ENCODE measurements at places on chromosomes 16 and 17. TPM values are rescaled to one million over a fixed set of nuclear protein-coding genes. Genes with fewer than 3 reads are reported as not detected.

- DNase-seq, result no peak
- H3K4me3 ChIP-seq, result no peak overlapping the region
- no peaks in the 10 kb centered on the region for H3K27me3 ChIP-seq
Observed at GRCh38 chr17:31058976-31059375, 35.8 kb upstream of the NF1 start.

DNA sequence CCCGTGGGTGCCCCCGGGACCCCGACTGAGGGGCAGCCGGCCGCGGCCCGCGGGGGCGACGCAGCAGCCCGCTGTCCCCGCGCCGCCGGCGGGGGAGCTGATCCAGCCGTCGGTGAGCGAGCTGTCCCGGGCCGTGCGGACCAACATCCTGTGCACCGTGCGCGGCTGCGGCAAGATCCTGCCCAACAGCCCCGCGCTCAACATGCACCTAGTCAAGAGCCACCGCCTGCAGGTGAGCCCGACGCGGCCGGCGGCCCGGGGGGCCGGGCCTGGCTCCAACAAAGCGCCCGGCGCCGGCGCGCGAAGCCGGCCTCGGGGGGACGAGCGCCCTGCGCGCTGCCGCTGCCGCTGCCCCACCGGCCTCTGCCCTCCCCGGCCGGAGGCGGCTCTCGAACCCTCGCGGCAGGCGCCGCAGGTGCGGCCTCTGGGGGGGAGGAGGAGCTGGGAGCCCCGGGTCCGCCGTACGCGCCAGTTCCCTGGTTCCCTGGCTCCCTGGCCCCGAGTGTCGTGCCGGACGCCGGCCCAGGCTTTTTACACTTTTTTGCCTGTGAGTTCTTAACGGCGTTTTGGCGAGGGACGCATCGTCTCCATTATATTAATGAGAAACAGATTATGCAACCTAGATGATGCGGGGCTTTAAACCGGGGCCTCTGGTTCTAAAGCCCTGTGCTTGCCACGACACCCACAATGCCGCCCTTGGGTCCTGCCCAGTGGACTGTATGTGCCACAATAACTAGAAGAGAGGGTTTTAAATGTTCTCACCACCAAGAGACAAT, 521 bp downstream of the ATMIN start:
- peak; percentile 40 for DNase-seq
- H3K4me3 ChIP-seq, result peak overlapping the region; percentile 69
- H3K36me3 ChIP-seq, result peaks cover 5% of the 10 kb centered on the region
- H3K27me3 ChIP-seq, result no peaks in the 10 kb centered on the region
- peak overlapping the region; percentile 61 for H3K27ac ChIP-seq

GRCh38 chr16:84577034-84577803, 40.7 kb downstream of the COTL1 start:
- H3K4me3 ChIP-seq, result no peak overlapping the region
- no peaks in the 10 kb centered on the region for H3K27me3 ChIP-seq
- no peak for DNase-seq
- H3K36me3 ChIP-seq, result peaks cover 9% of the 10 kb centered on the region

- H3K36me3 ChIP-seq, result no peaks in the 10 kb centered on the region
- no peak overlapping the region for H3K4me3 ChIP-seq
- no peak for DNase-seq
- H3K4me1 ChIP-seq, result no peaks in the 10 kb centered on the region
Observed at GRCh38 chr17:52227926-52228325, 69.4 kb upstream of the CA10 start.

GRCh38 chr16:1431497-1432270, 806 bp downstream of the PERCC1 start:
- no peak for DNase-seq
- H3K4me3 ChIP-seq, result no peak overlapping the region
- no peaks in the 10 kb centered on the region for H3K36me3 ChIP-seq
- H3K27ac ChIP-seq, result no peak overlapping the region

DNA sequence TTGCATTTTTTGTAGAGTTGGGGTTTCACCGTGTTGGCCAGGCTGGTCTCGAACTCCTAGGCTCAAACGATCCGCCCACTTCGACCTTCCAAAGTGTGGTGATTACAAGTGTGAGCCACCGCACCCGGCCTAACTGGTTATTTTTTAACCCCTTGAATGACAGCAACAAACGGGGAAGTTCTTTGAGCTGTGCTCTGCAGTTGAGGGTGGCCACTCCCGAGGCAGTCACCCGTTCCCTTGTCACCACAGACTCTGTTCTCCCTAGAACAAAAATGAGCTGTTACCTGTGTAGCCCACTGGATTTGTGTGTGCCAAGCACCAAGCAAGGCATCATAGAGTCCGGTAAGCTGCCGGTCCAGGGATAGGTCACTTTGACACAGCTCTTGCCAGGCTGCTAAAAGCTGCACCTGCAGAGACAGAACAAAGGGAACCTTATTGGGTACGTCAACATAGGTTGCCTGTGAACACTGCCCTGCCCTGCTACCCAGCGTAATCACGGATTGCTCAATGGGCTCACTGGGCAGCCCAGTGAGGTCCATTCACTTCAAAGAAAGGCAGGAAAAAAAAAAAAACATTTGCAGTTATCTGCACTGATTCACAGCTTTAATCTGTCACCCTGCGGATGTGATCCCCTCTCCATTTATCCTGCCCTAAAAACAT, 19.6 kb downstream of the COG7 start:
- no peak for DNase-seq
- no peaks in the 10 kb centered on the region for H3K27me3 ChIP-seq
- H3K36me3 ChIP-seq, result peaks cover 10% of the 10 kb centered on the region

SLFN14 gene
- polyA plus RNA-seq, result not detected

CRISPLD2 gene
- polyA plus RNA-seq, result 0.14 TPM

GRCh38 chr16:76947749-76948148, 243.2 kb upstream of the MON1B start:
- DNase-seq, result no peak
- no peaks in the 10 kb centered on the region for H3K4me1 ChIP-seq
- H3K27ac ChIP-seq, result no peak overlapping the region
- no peaks in the 10 kb centered on the region for H3K36me3 ChIP-seq

DNA sequence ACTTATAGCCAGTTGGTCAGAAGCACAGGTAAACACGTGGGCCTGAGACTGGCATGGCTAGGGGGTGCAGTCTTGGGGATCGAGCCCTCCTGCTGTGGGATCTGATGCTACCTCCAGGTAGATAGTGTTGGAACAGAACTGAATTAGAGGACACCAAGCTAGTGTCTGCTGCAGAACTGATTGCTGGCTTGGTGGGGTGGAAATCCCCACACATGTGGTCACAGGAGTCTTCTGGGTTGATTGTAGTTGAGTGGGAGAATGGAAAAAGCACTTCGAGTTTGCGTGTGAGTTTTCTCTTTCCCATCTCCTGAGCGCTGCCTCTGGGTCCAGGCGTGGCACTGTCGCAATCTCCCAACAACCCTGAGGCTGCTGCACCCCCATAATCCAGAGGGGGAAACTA, 8.0 kb upstream of the SPATA32 start:
- no peak for DNase-seq
- no peaks in the 10 kb centered on the region for H3K27me3 ChIP-seq
- H3K4me3 ChIP-seq, result no peak overlapping the region

CARD14 gene
- not detected for polyA plus RNA-seq

GRCh38 chr17:17440010-17440843, 36.6 kb upstream of the MED9 start:
- no peak overlapping the region for H3K4me3 ChIP-seq
- no peaks in the 10 kb centered on the region for H3K27me3 ChIP-seq
- H3K27ac ChIP-seq, result no peak overlapping the region
- DNase-seq, result peak; percentile 57
- peaks cover 12% of the 10 kb centered on the region for H3K4me1 ChIP-seq

TEKT5 gene
- 0.16 TPM for polyA plus RNA-seq

DNA sequence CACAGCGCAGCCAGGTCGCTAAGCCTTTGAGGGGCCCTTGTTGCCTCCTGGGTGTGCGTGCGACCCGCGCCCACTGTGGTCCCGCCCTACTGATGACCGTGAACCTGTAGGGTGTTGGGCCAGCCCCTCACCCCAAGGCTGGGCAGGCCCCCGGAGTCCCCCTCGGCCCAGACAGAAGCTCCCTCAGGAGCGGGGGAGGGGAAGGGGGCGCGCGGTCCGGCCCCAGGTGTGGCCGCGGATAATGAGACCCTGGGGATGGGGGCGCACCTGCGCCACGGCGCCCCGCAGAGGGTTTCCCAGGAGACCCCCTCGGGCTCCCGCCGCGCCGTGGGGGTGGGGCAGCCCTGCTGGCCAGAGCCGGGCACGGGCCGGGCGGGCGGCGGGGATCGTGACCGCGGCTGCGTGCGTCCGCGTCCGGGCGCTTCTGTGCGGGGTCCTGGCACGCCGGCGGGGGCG, 358 bp upstream of the ARHGDIG start:
- no peaks in the 10 kb centered on the region for H3K36me3 ChIP-seq
- no peak overlapping the region for H3K27ac ChIP-seq
- peaks cover 3% of the 10 kb centered on the region for H3K4me1 ChIP-seq
- no peak for DNase-seq
- peaks cover 4% of the 10 kb centered on the region for H3K27me3 ChIP-seq

Measured in endothelial cell of umbilical vein (primary cell).